Smooth muscle cell of trachea (primary cell): ENCODE measurements at places on chromosomes 5 and 9. TPM values are rescaled to one million over a fixed set of nuclear protein-coding genes. Genes with fewer than 3 reads are reported as not detected.

The OLFML2A gene
- 3.6 and 28.8 TPM in 2 replicates for total RNA-seq

The PROB1 gene
- 1.2 and 2.6 TPM in 2 replicates for total RNA-seq

The ISOC1 gene
- total RNA-seq, result 21.5 TPM in 2 replicates

The SLC6A18 gene
- total RNA-seq, result not detected in 2 replicates

The TEK gene
- 6.4 and 9.3 TPM in 2 replicates for total RNA-seq

The NTRK2 gene
- total RNA-seq, result 0.15 and 0.17 TPM in 2 replicates

The CPLANE1 gene
- total RNA-seq, result 18.4 and 27.6 TPM in 2 replicates

The RABGAP1 gene
- 43.8 and 49.2 TPM in 2 replicates for total RNA-seq

The OBP2B gene
- not detected in 2 replicates for total RNA-seq

The SLC36A3 gene
- not detected in 2 replicates for total RNA-seq

The SLCO4C1 gene
- not detected in 2 replicates for total RNA-seq

The MOCS2 gene
- 42.2 and 54.1 TPM in 2 replicates for total RNA-seq

The S100Z gene
- not detected in 2 replicates for total RNA-seq

The HSD17B4 gene
- total RNA-seq, result 227 and 229 TPM in 2 replicates

The PRRX2 gene
- 44.4 and 50.0 TPM in 2 replicates for total RNA-seq

The QRFP gene
- not detected in 2 replicates for total RNA-seq

The DMXL1 gene
- 46.6 and 50.9 TPM in 2 replicates for total RNA-seq

The IL13 gene
- total RNA-seq, result not detected in 2 replicates

The NXNL2 gene
- total RNA-seq, result 2.0 and 2.3 TPM in 2 replicates

The GABRP gene
- not detected in 2 replicates for total RNA-seq

The CNTFR gene
- total RNA-seq, result 0.44 TPM in 1 of 2 replicates, not detected in the other
